ENCODE measurements at places on chromosomes 6 and 20.

DNA sequence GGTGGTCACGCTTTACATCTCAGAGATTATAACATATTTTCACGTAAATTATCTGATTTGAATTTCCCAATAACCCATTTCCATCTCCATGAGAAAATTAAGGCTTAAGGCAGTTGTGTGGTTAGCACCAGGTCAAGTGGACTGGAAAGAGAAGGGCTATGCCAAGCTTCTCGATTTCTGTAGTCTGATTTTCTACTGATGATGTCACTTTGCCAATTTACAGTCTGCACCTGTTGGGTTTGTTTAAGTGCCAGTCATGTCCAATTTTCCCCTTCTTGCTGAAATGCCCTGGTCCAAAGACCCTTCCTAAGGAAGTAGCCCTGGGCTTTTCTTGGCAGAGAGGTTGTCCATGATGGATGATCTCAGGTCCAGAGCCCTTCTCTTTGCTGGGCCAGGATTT is 562.3 kb upstream of the BTBD3 start:
- DNase-seq, result no peak
- H3K27me3 ChIP-seq, result no peaks in the 10 kb centered on the region
- H3K4me3 ChIP-seq, result no peak overlapping the region
- no peak overlapping the region for H3K27ac ChIP-seq
- no peaks in the 10 kb centered on the region for H3K36me3 ChIP-seq

DNA sequence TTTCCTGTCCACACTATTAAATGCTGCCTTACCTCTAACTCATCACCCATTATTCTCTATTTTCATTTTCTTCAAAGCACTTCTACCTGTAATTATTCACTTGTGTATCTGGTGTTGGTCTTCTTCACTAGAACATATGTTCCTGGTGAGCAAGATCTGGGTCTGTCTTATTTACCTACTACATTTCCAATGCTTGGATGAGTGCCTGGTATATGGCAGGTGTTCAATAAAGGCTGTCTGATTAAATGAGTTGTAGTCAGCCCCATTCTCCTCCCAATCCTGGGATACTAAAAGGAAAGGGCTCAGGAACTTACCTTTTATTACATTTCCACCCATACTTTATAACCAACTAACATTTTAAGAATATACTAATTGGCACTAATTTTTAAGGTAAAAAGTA is 61.0 kb downstream of the CEP162 start:
- no peak overlapping the region for H3K27ac ChIP-seq
- no peaks in the 10 kb centered on the region for H3K36me3 ChIP-seq
- no peak overlapping the region for H3K4me3 ChIP-seq
- DNase-seq, result no peak

- H3K36me3 ChIP-seq, result no peaks in the 10 kb centered on the region
- H3K27me3 ChIP-seq, result no peaks in the 10 kb centered on the region
- DNase-seq, result no peak
- H3K27ac ChIP-seq, result no peak overlapping the region
- no peaks in the 10 kb centered on the region for H3K4me1 ChIP-seq
These were observed 10.5 kb upstream of the HSF2 start for GRCh38 chr6:122388945-122389344.

DNA sequence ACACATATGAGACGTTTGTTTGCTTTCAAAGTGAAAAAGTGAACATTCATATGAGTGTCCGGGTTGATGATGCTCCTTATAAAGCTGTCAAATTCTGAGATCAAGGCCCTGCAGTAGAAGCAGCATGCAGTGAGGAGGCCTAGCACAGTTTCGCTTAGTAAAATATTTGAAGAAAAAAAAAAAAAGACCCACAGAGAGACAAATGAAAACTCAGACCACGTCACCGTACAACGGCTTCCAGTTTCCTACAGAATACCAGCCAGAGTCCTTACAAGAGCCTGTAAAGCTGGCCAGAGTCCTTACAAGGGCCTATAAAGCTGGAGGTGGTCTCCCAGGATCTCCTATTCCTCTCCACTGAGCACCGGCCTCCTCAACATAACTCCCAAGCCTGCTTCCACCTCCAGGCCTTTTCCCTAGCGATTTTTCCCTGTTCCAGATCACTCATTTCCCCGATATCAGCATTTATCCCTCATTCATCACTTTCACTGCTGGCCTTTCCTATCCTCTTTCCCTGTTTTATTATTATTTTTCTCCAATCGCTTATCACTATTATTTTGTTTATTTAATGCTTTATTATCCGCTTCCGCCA is 1.5 kb upstream of the HMGN4 start:
- H3K36me3 ChIP-seq, result no peaks in the 10 kb centered on the region
- peak overlapping the region; percentile 94 for H3K27ac ChIP-seq
- no peaks in the 10 kb centered on the region for H3K4me1 ChIP-seq

GRCh38 chr6:109088995-109089394 is 5.7 kb downstream of the SESN1 start:
- no peak overlapping the region for H3K4me3 ChIP-seq
- H3K36me3 ChIP-seq, result no peaks in the 10 kb centered on the region
- no peaks in the 10 kb centered on the region for H3K27me3 ChIP-seq

GRCh38 chr20:7499201-7499600 is 441.1 kb downstream of the HAO1 start:
- H3K27ac ChIP-seq, result no peak overlapping the region
- H3K4me1 ChIP-seq, result no peaks in the 10 kb centered on the region
- no peaks in the 10 kb centered on the region for H3K27me3 ChIP-seq
- H3K36me3 ChIP-seq, result no peaks in the 10 kb centered on the region
- no peak for DNase-seq
- no peak overlapping the region for H3K4me3 ChIP-seq

GRCh38 chr20:37642246-37642645 is 51.6 kb upstream of the CTNNBL1 start:
- H3K36me3 ChIP-seq, result no peaks in the 10 kb centered on the region
- no peaks in the 10 kb centered on the region for H3K27me3 ChIP-seq
- no peak for DNase-seq
- no peak overlapping the region for H3K27ac ChIP-seq

GRCh38 chr20:48904566-48905296 is 16.8 kb upstream of the ARFGEF2 start:
- no peaks in the 10 kb centered on the region for H3K27me3 ChIP-seq
- H3K4me1 ChIP-seq, result no peaks in the 10 kb centered on the region
- DNase-seq, result no peak

DNA sequence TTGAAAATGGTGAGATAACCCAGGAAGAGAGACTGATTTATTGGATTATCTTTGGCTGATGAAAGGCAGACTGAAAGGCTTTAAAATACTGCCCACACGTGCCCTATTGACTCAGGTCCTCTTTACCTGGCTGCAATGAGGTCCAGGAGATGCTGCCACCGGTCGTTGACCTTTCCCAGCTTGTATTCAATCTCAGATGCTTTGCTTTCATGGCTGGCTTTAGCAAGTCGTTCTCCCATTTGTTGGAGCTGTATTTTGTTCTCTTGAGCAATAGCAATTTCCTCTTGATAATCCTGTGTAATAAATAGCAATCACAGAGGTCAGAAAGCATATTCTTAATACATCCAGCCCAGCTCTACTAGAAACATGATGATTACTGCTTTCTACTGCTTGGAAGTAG is 368.8 kb downstream of the ESR1 start:
- DNase-seq, result no peak
- H3K4me3 ChIP-seq, result no peak overlapping the region
- H3K27me3 ChIP-seq, result no peaks in the 10 kb centered on the region
- H3K27ac ChIP-seq, result no peak overlapping the region
- no peaks in the 10 kb centered on the region for H3K36me3 ChIP-seq
- H3K4me1 ChIP-seq, result no peaks in the 10 kb centered on the region

- H3K27me3 ChIP-seq, result no peaks in the 10 kb centered on the region
- H3K27ac ChIP-seq, result no peak overlapping the region
- no peak overlapping the region for H3K4me3 ChIP-seq
- no peaks in the 10 kb centered on the region for H3K4me1 ChIP-seq
- H3K36me3 ChIP-seq, result no peaks in the 10 kb centered on the region
These were observed 280.3 kb upstream of the JARID2 start for GRCh38 chr6:14965424-14966075.

- DNase-seq, result no peak
- H3K27ac ChIP-seq, result no peak overlapping the region
- no peak overlapping the region for H3K4me3 ChIP-seq
- H3K27me3 ChIP-seq, result no peaks in the 10 kb centered on the region
- no peaks in the 10 kb centered on the region for H3K4me1 ChIP-seq
These were observed 153.5 kb upstream of the DST start for GRCh38 chr6:56796196-56796532.

DNA sequence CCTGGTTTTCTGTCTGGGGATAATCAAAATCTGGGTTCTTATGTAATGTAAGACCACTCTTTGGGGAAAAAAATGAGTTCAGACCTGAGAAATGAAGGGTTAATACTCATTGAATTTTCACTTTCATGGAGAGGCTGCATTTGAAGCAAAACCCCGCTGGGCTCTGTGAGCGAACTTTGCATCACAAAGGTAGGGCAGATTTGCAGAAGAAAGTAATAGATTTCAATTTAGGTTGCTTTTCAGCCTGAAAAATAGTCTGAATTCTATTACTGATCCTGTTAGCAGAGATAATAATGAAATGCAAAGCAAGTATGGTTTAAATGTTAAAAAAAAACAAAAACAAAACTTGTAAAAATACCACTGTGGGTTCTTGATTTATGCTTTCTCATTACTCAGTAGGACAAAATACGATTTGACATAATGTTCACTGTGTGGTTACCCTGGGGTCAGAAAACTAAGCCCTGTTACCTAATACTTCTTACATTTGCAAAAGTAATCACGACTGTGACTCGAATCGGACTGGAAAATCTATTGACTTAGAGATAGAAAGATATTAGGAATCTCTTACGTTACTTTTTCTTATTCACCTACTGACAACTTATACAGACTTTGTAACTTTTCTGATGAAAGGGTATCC is 72.2 kb downstream of the UST start:
- no peaks in the 10 kb centered on the region for H3K4me1 ChIP-seq
- H3K4me3 ChIP-seq, result no peak overlapping the region
- H3K36me3 ChIP-seq, result no peaks in the 10 kb centered on the region
- no peaks in the 10 kb centered on the region for H3K27me3 ChIP-seq
- no peak overlapping the region for H3K27ac ChIP-seq
